ENCODE measurements at places on chromosomes 1 and 21.

DNA sequence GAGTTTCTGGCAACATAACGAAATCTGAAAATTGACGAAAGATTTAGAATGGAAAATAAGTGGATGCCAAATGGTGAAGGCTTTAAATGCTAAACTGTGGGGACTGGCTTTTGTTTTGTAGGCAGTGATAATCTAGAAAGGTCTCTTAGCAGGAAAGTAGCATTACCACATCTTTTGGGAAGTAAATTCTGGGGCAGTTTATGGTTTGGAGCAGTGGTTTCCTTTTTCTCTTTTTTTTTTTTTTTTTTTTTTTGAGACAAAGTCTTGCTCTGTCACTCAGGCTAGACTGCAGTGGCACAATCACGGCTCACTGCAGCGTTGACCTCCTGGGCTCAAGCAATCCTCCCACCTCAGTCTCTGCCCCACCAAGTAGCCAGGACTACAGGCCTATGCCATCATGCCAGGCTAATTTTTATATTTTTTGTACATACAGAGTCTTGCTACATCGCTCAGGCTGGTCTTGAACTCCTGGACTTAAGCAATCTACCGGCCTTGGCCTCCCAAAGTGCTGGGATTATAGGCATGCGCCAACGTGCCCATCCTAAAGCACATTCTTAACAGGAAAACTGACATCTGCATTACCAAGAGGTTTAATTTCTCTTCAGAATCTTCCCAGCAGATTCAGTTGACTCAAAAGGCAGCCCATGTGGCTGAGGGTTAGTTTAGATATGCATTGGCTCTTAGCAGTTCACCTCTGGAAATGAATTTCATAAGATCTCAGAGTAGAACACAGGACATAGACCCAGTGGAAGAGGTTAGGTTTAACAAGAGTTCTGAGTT lies 32.9 kb downstream of the C21orf91 start:
- no peak for DNase-seq

GRCh38 chr21:45276596-45276995 lies 11.1 kb downstream of the POFUT2 start:
- DNase-seq = no peak

DNA sequence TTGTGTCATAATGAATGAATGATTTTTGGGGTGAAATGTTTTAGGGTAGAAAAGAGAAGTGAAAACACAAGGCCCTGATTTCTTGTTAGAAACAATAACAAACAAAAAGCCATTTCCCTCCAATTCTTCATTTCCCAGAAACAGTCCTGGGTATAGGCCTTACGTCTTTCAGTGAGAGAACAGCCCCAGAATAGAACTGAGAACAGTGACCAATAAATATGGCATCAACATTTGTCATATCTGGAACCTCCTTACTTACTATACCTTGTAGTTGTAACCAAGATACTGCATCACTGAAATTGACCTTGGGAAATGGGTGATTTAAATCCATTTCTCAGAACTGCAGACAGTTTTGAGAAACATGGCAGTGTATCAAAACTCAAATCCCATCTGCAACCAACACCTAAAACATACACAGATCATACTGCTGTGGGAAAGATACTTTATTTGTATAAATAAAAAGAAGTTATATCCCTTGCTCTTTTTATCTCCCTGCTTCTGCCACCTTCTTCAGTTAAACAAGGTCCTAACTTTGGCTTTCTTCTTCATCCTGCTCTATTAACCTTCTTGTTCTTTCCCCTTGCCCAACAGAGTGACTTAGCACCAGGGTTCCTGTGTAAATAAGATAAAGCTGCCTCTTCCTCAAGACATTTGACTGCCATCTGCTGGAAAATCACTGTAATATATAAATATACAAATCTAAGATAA lies 19.5 kb downstream of the XKR8 start:
- no peak for DNase-seq

- no peak for DNase-seq
Observed at GRCh38 chr1:226656201-226656600, 82.9 kb downstream of the ITPKB start.

GRCh38 chr1:233485385-233485784 lies 128.5 kb upstream of the KCNK1 start:
- no peak for DNase-seq

GRCh38 chr1:231041719-231042261 lies 1.7 kb upstream of the FAM89A start:
- DNase-seq = no peak

DNA sequence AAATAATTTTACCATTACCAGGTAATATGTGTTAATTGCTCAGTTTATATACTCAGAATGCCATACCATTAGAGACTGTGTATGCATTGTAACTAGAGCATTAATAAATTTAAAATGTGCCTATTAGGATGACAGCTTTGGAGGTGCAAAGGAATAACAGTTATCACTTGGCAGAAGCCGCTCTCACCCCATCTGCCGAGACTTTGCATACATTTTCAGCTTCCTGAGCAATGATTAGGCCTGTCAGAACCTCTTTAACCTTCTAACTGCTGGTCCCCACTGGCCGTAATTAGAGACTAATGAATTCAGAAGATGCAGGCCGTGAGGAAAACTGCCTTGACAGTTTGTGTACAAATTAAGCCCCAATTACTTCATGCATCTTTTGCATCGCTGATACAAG lies 158.0 kb upstream of the PROX1 start:
- DNase-seq = no peak

GRCh38 chr1:117523111-117523510 lies 82.7 kb upstream of the TENT5C start:
- no peak for DNase-seq

GRCh38 chr1:245788269-245788668 lies 633.5 kb downstream of the KIF26B start:
- no peak for DNase-seq

DNA sequence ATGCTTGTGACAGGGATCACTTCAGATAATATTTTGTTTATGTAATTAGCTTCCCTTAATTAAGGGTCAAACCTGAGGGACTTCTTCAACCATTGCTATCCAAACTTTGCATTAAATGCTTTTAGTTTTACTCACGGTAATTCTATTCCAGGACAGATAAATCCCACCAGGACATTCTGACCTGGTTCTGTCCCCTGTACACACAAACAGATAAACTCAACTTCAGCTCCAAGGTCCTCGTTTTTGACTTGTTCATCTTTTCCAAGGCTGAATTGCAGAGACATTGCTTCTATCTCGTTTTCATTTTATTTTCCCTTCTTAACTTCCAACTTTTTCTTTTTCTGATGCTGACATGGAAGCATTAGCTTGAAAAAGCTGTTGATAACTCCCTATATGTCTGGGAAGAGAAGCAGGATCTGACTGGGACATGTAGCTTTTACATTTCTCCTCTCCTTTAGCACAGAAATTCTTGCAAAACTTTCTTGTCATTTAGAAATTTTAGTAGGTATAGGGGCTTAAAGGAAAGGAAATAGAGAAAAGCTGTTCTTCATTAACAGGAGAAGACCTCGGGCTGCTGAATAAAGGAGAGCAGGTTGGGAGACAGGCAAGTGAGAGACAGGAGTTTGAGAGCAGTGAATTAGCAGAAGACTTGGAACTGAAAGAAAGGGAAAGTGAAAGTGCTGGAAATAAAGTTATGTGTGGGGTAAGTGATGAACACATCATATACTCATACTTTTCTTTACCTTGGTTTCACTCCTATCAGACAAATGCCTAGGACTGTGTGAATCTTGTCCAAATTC lies 231.7 kb upstream of the B3GALT2 start:
- DNase-seq = no peak

- DNase-seq = no peak
Observed at GRCh38 chr1:6121021-6121421, 59.1 kb downstream of the CHD5 start.

DNA sequence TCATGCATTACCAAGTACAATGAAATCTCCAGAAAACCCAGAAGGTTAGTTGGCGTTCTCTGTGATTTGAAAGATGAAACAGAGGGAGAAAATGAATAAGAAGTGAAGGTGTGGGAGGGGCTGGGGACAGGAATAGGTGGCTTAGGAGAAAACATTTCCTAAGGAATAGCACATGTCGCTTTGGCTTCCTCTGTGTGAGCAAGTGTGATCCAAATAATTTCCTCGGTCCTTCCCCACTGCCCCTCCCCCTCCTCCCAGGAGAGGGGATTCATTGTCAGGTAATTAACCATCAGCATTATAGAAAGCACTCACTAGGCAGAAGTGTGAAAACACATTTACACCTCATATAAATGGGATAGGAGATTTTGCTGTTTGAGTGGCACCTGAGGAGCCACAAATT lies 105.5 kb downstream of the NUF2 start:
- no peak for DNase-seq

GRCh38 chr1:4053160-4053748 lies 153.2 kb upstream of the C1orf174 start:
- DNase-seq = no peak

DNA sequence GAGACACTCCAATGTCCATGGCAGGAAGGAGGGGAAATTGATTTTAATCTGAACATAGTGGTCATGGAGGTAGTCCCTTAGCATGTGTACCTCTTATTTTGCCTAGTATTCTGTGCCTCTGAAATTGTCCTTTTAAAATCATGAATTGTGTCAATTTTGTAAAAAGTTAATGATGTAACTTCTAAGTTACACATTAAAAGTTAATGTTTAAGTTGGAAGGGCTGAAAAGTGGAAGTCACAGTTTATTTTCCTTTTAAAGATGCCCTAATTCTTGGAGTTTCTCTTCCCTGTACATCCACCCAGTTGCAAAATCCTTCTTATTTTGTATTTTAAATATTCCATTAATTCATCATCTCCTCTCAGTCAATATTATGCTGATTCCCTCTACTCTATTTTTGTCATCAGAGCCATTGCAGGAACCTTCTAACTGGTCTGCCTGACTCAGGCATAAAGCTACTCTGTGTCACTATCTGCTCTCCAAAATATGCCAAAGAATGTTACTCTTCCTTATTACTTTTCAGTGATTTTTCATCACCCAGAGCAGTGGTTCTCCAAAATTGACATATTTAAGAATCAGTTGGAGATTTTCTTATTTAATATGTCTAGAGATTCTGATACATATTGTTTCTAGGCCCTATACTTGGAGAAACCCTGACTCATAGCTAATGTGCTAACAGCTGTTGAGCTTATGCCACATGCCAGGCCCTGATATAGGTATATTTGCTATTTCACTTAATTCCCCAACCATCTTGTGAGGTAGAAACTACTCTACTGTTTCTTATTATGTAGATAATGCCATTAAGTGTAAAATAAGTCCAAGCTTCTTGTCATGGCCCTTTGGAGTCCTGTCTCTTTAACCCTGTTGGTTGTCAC lies 5.1 kb downstream of the HOOK1 start:
- no peak for DNase-seq

DNA sequence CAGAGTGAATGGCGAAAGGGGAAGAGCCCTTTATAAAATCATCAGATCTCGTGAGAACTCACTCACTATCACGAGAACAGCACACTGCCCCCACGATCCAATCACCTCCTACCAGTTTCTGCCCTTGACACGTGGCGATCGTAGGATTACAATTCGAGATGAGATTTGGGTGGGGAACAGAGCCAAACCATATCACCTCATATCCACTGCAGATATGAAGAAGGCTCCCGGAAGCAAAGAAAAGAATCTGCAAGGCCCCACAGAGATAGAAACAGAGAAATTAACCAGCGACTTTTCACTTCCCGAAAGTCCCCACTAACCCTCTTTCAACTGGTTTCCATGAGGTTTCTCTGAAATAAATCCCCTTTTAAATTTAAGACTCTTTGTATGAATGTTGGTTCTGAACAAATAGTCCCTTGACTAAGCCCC lies 86.2 kb upstream of the IRF2BP2 start:
- DNase-seq = no peak

- no peak for DNase-seq
Observed at GRCh38 chr1:211753649-211754251, 76.8 kb downstream of the LPGAT1 start.

Data from GM19239 (cell line).